Hematopoietic multipotent progenitor cell (in vitro differentiated cells): ENCODE measurements at places on chromosomes 11 and 22. TPM values are rescaled to one million over a fixed set of nuclear protein-coding genes. Genes with fewer than 3 reads are reported as not detected.
A peak's percentile ranks its signal among the peaks of the same experiment; 100 is the strongest.

SHANK3 gene
- total RNA-seq, result 24.8 TPM

SESN3 gene
- total RNA-seq, result 23.4 TPM

EFCAB6 gene
- total RNA-seq, result 0.54 TPM

SCGB1D2 gene
- not detected for total RNA-seq

KIF18A gene
- 2.7 TPM for total RNA-seq

SLCO2B1 gene
- under 0.01 TPM for total RNA-seq

DNA sequence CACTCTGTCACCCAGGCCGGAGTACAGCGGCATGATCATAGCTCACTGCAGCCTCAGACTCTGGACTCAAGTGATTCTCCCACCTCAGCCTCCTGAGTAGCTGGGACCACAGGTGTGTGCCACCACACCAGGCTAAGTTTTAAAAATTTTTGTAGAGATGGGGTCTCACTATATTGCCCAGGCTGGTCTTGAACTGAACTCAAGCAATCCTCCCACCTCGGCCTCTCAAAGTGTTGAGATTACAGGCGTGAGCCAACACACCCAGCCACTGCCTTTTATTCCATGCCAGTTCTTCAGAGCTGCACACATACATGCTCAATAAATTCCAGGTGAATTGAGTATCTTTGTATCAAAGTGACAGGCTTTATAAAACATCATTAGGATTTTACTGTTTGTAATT lies 2.4 kb upstream of the COPB1 start:
- DNase-seq, result no peak

DNA sequence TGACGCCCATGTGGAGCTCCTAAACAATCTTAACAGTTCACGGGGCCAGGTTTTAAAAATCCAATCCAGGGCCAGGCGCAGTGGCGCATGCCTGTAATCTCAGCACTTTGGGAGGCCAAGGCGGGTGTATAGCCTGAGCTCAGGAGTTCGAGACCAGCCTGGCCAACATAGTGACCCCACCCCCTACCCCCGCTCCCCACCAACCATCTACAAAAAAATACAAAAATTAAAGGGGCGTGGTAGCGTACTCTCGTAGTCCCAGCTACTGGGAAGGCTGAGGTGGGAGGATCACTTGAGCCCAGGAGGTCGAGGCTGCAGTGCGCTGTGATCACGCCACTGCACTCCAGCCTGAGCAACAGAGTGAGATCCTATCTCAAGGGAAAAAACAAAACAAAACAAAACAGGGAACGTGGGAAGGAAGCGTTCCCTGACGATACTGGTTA lies 689 bp upstream of the SART1 start:
- no peak for DNase-seq

DNA sequence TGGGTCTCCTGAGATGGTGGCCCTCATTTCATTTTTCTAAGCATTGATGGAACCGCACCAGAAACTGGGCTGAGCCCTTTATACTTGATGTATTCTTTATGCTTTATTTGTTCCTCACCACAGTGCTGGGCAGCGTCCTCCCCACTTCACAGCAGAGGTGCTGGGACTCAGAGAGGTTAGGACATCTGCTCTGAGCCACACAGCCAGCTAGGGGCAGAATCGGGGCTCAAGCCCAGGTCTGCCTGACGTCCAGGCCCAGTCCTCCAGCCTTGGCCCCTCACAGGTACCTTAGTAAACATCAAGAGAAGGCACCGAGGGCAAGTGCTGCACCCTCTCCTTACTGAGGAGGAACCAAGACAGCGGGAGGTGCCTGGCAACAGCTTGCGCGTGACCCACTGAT lies 20.2 kb upstream of the SHISAL1 start:
- no peak for DNase-seq

- DNase-seq, result no peak
Measured at GRCh38 chr11:77156396-77157195, 28.6 kb downstream of the MYO7A start.

DNA sequence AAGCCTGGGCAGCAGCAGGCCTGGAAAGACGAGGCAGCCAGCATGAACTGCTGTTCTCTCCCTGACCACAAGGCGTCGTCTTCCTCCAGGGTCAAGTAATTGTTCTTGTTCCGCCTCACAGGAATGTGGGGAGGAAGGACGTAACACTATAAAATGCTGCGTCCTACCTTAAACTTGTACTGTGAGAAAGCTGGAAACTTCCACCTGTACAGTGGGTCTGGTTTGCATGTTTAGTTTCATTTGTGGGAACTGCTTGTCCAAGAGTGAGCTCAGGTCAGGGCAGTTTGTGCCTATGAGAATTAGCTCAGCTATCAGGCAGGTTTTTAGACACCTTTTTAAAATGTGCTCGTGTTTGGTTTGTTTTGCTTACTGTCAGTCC lies 55.2 kb downstream of the PANX1 start:
- peak; percentile 64 for DNase-seq

- DNase-seq, result no peak
Measured at GRCh38 chr11:1876361-1877063, 15.2 kb downstream of the PRR33 start.

DNA sequence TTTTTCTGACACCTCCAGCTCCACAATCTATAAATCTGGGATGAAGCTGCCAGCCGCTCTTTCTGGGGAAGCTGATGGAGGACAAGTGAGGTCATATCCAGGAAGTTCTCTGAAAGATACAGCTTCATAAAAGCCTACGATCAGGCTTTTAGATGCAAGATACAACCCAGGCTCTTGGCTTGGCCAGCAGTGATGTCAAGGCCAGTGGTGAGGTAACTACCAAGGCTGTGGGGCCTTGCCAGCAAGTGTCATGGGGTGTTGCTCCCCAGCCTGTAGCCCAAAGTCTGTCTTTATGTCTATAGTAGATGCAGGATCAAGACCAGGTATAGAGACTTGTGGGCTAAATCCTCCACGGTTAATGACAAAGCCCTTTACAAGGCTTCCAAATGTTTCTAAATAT lies 70.1 kb upstream of the TIMP3 start:
- no peak for DNase-seq

- DNase-seq, result no peak
Measured at GRCh38 chr11:58796333-58796732, 48.2 kb downstream of the GLYATL2 start.

GRCh38 chr22:31935961-31936635 lies 8.2 kb upstream of the YWHAH start:
- no peak for DNase-seq
